ENCODE measurements at places on chromosomes 5 and 9.
A peak's percentile ranks its signal among the peaks of the same experiment; 100 is the strongest.

DNA sequence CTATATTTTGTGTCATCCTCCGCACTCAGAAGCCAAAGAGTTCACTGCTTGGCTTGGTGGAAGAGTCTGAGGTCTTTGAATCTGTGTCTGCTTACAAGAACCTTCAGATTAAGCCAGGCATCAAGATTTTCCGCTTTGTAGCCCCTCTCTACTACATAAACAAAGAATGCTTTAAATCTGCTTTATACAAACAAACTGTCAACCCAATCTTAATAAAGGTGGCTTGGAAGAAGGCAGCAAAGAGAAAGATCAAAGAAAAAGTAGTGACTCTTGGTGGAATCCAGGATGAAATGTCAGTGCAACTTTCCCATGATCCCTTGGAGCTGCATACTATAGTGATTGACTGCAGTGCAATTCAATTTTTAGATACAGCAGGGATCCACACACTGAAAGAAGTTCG lies 19.2 kb downstream of the TIGD6 start:
- DNase-seq: no peak

DNA sequence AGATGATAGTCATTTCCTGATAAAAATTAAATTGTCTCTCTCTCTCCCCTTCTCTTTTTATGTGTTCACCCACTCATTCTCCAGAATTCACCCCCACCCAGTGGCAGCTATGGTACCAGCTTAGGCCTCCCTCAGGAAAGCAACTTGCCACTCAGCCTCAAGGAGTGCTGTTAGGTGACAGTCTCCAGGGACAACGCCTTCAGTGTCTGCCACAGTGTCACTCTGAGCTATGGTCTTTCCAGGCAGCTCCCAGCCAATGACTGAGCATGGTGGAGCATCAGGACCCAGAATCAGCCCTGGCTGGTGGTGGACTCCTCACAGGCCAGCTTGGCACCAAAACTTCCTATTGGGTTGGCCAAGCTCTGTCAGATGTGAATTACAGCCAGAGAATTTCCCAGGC lies 140.9 kb upstream of the PIK3R1 start:
- DNase-seq: no peak

GRCh38 chr5:38258319-38259061 lies at the start of gene EGFLAM:
TSS of gene EGFLAM (plus strand) at chr5:38258559. CDS start at chr5:38258755, 196 bp downstream.
- peak; percentile 59 for DNase-seq

- DNase-seq: no peak
Observed at GRCh38 chr9:389758-390157, 175.1 kb downstream of the DOCK8 start.

DNA sequence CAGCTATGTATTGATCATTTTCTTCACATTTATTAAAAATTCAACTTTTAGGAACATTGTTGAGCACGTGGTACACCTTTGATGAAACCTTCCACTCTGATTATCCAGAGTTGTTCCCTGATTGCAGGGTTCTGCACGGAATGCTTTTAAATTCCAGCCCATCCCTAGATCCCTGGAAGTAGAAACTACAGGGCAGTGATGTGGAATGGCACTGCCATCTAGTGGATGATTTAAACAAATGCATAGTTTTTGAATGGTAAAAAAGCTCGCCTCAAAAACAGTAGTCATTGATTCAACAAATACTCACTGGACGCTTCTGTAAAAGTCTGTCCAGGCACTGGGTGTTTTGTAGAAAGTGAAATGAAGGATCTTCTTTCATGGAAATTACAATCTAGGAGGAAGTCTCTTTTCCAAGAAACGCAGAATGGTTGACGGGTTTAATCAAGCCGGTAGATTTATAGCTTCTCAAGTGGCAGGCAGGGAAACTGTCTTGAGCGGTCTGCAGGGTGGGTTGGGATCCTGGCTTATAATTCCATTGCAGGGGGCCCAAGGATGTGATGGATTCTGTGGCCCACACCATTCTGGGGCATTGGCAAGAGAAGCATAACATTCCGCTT lies 118.4 kb downstream of the ARHGAP26 start:
- no peak for DNase-seq

GRCh38 chr9:101736717-101737116 lies 1.7 kb downstream of the GRIN3A start:
- DNase-seq: no peak

Data from NCI-H2081 (cell line).